ENCODE measurements at places on chromosomes 6 and 20. TPM values are rescaled to one million over a fixed set of nuclear protein-coding genes. Genes with fewer than 3 reads are reported as not detected.

DNA sequence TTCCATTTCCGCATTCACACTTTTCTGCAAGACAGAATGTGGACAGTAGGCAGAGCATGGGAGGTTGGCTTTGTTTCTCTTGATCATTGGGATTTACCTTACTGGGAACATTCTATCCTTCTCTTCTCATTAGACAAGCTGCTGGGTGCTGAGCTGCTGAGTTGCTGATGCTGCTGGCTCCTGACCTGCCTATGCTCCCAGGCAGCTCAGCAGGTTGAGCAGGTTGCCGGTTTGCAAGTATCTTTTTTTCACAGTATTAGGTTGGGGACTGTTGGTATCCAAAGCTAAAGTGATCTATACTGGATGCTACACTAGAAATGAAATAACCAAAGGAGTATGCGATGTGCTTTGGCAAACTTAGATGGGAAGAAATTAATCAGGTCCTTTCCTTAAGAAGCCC is 23.7 kb upstream of the ADGRF4 start:
- no peak for DNase-seq

DNA sequence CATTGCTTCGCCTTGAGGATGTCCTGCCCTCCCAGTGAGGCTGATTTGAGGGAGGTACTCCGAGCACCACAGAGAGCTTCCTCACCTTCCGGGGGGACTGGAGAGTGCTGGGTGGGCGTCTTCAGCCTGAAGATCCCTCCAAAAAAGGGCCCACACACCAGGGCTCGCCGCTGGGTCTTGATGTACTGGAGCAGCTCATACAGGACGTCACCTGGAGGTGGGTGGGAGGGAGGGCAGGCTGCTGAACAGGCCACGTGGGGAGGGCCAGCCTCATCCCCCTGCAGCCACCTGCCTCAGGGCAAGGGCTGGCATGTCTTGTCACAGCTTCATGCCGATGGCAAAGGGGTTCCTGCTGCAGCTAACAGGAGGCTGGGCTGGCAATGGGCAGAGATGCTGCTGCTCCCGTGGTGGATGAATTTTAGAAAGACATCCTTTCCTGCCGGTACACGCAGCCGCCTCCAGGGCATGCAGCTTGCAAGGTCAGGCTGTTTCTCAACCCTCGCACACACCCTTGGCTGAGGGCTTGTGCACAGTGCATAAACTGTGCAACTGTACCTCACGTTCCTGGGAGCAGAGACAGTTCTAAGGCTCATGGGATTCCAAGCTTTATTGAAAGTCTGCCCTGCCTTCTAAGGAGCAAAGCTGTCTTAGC is 14.0 kb downstream of the ETV7 start:
- peak; percentile 45 for DNase-seq

GRCh38 chr6:156618600-156619205 is 158.5 kb upstream of the ARID1B start:
- no peak for DNase-seq

- DNase-seq: peak; percentile 53
Observed at GRCh38 chr20:43662943-43663655, 3.8 kb upstream of the MYBL2 start.

GRCh38 chr20:8094415-8094818 is 37.6 kb upstream of the PLCB1 start:
- DNase-seq: peak; percentile 58

- no peak for DNase-seq
Observed at GRCh38 chr6:138196122-138196738, 22.1 kb downstream of the PBOV1 start.

- no peak for DNase-seq
Observed at GRCh38 chr20:53539516-53539915, 54.1 kb downstream of the ZNF217 start.

DNA sequence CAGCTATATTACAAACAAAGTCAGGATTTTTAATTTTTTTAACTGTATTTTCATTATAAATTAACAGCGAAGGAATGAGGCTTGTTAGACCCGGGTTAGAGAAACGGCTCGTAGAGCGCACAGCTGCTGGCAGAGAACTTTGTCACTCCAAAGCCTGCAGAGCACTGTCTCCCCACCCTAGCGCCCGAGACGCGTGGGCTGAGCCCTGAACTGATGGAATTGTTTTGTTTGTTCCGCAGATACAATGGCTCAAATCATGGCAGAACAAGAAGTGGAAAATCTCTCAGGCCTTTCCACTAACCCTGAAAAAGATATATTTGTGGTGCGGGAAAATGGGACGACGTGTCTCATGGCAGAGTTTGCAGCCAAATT is 810 bp downstream of the LAMP5 start:
- no peak for DNase-seq

DNA sequence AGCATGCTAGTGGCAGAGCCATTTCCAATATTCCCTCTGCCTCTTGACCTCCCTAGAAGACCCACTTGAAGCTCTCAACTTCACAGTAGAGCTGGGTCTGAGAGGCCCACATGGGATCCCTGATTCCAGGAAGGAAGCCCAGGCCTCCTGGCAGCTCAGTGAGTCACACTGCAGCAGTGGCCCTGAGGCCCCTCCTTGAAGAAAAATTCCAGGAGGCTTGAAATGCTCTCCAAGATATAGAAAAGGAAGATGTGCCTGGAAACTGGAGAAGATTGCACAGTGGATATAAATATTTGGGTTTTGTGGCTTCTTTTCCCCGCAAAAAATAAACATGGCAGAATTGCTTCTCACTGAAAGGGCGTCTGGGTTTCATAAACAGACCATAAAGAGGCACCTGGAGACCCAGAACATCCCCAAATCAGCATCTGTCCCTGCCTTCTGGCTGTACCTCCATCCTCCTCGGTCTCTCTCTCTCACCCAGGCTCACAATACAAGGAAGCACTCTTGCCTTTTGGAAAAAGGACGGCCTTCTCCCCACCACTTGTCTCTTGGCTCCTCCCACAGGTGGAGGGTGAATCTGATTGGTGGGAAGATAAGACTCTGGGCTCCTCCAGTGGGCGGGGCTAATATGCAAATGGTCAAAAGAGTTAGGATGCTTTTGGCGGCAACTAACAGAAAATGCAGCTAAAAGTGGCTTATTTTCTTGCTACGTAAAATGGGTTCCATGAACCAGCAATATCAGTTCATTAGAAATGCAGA is 200.0 kb upstream of the SULF2 start:
- peak; percentile 49 for DNase-seq

DNA sequence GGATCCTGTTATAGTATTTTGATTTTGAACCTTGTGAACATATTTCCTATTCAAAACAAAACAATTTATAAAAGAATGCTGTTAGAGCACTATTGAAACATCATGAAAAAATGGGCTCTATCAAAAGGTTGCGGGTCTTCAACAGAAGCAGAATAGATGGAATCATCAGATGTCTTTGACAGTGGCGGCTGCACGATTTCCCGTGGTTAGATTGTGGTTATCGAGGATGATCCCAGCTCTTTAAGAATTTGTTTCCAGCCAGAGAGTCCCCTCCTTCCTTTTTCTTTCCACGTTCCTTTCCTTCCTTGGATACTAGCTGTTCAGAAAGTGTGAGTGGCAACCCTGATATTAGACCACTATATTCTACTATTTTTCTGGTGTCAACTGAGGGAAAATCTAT is 163.4 kb downstream of the FARS2 start:
- DNase-seq: no peak

DNA sequence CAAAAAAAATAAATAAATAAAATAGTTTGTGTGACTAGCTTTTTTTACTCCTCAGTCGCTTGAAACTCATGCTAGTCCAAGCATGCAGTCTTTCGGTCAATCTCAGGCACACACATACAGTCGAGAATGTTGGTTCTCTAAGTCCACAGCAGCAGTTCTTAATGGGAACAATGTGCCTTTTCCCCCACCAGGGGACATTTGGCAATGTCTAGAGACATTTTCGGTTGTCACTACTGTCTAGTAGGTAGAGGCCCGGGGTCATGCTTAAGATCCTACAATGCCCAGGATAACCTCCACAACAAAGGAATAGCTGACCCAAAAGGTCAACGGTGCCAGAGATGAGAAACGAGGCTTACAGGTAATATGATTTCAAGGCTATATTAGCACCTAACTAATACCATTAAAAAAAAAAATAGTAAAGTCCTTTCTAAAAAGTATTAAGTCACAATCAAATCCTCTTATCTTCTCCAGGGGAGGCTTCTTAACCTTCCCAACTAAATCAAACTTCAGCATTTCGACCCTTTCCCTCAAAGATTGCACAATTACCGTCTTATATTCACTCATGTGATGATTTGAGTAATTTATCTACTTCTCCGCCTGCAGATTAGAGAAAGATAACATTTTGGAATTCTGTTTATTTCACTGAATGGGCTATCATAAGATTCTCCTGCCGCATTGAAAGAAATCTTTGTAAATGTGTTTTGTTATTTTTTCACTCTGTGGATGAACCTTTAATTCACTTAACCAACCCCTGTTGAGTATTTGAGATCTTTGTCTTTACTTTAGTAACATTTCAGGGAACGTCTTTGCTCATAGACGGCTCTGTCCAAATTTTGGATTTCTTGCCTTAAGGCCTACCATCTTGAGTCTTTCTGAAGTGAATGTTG is 8.1 kb upstream of the SALL4 start:
- DNase-seq: no peak

- no peak for DNase-seq
Observed at GRCh38 chr6:4394786-4395185, 259.4 kb upstream of the ECI2 start.

DNA sequence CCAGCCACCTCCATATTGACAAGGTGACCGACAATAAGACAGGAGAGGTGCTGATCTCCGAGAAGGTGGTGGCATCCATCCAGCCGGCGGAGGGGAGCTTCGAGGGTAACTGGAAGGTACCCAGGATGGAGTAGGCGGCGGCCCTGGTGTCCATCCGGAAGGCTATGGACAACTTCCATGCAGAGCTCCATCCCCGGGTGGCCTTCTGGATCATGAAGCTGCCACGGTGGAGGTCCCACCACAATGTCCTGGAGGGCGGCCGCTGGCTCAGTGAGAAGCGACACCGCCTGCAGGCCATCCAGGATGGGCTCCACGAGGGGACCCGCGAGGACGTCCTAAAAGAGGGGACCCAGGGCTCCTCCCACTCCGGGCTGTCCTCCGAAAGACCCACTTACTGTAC is 17.0 kb downstream of the DEFB115 start:
- no peak for DNase-seq

DNA sequence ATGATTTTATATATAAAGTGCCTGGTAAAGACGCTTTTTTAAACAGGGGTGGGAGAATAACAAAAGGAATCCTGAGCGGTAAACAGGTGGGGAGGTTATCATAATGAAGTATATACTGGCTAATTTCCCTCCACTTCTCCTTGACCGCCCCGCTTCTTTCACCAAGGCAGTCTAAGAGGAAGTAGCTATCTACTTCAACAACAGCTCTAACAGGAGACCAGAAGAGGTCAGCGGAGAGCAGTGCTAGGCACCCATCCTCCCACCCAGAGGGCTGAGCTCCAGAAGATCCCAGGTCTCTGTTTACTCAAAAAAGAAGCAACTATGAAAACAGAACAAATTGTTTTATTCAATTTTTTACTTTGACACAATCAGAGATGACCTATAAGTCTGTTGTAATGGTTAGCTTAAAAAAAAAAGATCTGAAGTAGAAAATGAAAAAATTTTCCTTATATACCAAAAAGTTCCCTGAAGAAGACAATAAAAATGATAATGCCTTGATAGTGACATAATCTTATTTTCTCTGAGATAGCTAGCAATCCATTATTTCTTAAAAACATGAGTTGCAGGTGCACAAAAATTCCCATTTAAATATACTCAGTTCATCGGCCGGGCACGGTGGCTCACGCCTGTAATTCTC is 141.1 kb downstream of the PDSS2 start:
- DNase-seq: peak; percentile 75

DNA sequence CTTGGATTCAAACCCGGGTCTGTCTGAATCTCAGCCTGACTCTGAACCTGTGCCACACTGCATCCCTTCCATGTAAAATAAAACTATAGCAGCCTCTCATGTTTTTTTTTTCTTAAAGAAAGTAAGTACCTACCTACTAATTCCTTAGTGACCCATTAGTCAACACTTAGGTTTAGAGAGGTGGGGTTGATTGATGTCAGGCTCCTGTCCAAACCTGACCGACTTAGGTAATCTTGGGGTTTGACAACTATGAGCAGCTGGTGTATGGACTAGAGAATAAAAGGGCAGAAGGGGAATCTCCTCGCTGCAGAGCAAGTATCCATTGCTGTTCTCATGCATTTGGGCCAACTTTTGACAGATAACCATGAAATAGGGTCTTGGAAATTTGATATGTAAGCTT is 6.5 kb downstream of the NKAIN2 start:
- no peak for DNase-seq

GRCh38 chr6:81731814-81732213 is 20.7 kb downstream of the TENT5A start:
- peak; percentile 60 for DNase-seq

DNA sequence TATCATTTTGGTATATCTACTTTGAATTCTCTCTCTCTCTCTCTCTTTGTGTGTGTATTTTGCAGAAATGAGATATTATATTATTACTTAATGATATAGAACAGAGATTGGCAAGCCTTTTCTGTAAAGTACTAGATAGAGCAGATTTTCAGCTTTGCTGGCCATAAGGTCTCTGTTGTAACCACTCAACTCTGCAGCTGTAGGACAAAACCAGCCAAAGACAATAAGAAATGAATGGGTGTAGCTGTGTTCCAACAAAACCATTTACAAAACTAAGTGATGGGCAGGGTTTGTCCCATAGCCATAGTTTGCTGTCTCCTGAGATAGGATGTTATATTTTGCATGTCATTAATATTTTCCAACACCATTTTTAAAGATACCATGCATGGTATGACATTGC is 91.2 kb upstream of the TSHZ2 start:
- no peak for DNase-seq

DNA sequence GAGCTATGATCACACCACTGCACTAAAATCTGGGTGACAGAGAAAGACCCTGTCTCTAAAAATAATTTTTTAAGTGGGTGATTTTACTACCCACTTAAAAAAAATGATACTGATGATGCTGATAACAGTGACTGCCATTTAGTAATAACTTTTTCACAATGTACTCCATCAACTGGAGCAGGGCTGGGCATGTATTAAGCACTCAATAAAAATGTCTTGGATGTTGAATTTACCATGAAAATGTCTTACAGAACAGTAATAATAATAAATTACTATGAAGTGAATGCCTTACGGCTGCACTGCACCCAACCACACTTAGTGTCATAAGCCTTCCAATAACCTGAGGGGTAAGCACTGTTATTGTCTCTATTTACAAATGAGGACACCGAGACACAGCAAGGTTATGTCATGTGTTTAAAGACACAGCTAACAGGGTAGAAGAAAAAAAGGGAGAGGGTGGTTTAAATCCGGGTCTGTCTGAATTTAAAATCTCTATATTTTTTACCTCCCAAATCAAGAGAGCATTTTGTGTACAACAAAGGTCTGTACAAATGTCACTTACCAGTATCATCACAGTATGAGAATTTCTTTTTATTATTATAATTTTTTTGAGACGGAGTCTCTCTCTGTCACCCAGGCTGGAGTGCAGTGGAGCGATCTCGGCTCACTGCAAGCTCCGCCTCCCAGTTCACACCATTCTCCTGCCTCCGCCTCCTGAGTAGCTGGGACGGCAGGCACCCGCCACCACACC is 21.5 kb downstream of the RIMS4 start:
- no peak for DNase-seq

GSTA4 gene
- 37.9 TPM for polyA plus RNA-seq

SOX4 gene
- polyA plus RNA-seq: 7.0 TPM

SERPINB6 gene
- 149 TPM for polyA plus RNA-seq

MUC21 gene
- not detected for polyA plus RNA-seq

ZC2HC1B gene
- polyA plus RNA-seq: not detected

BTNL2 gene
- not detected for polyA plus RNA-seq

LAMA5 gene
- polyA plus RNA-seq: 4.3 TPM

LPA gene
- not detected for polyA plus RNA-seq

FERMT1 gene
- 2.1 TPM for polyA plus RNA-seq

HLA-DRB1 gene
- 0.21 TPM for polyA plus RNA-seq

VAPB gene
- polyA plus RNA-seq: 37.0 TPM

CD83 gene
- polyA plus RNA-seq: 1.1 TPM
